ENCODE measurements at places on chromosomes 1 and 21.
A peak's percentile ranks its signal among the peaks of the same experiment; 100 is the strongest.

- DNase-seq, result no peak
Observed at GRCh38 chr1:158916085-158916484, 15.3 kb upstream of the PYHIN1 start.

DNA sequence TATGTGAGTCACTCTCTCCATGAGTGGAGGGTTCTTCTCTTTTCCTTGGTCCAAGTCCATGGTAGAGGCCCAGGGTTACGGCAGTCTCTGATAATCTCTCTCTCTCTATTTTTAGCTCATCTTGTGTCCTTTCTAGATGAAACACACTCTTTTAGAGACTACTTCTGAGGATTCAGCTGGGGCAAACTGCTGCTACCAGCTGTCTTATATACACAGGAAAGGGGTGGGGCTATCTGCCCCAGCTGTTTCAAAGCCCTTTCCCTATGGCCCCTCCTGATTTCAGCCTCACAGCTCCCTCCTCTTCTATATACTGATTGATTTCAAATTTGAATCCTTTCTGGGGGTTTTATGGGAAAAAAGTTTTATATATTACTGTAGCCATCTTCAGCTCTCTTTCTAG is 324.8 kb downstream of the RWDD3 start:
- DNase-seq, result no peak

DNA sequence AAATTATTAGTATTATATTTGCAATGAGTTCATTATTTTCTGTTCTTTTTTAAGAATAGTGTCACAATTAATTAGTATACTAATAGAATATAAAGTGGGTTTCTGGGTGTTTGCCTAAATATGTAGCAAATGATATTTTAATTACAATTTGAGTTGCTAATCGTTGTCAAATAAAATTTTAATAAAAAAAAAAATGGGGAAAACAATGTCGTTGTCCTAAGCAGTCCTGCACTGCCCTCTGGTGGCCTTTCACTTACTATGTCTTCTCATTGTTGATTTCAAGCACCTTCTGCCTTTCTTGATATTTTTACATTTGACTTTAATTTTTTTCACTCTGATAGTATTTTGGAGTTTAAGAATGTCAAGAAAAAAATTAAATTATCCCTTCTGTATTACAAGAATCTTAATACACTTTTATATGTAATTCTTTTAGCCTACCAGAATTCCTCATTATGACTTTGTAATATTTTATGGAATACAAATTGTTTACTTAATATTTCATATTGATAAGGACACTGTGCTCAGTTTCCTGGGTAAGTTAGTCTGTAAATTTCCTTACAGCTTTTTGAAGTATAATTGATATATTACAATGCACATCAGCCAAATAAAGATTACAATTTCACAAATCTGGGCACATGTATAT is 104.5 kb upstream of the FMN2 start:
- no peak for DNase-seq

- no peak for DNase-seq
Observed at GRCh38 chr1:214548988-214549387, 2.4 kb downstream of the PTPN14 start.

- DNase-seq, result no peak
Observed at GRCh38 chr1:82625537-82625936, 824.8 kb downstream of the ADGRL2 start.

DNA sequence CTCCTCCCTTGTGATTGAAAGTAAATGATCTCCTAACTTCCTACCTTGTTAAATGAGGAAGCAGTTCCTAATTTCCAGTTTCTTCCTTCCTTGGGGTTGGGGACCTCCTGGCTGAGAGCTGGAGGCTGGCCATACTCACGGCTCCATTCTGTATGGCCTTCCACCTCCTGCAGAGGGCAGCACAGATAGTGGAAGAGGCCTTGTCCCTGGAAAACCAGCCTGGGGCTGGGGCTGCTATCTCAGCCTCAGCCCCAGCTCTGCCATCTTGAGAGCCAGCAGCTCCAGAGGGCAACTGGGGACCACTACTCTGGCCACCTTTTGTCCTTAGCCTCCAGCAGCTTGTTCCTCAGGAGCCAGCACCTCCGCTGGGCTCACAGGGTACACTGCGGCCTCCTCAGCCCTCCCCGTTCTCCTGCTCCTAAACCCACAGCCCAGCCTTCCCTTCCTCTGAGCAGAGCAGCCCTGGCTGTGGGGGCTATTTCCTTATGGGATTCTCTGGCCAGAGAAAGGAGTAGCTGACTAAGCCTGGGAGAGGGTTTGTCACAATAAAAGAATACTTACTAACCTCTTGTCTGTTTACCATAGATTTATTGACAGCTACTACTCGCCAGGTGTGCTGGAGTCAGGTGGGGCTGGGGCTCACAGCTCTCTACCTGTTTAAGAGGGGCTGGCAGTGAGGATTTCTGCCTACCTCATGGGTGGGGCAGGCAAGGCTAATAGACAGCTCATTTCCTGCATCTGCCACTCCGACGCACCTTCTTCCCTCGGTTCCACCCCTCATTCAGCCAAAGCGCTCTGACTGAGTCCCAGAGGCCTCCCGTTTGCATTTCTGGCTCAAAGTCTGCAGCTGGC is 6.3 kb downstream of the TMEM234 start:
- DNase-seq, result no peak

GRCh38 chr21:41745971-41746743 is 20.7 kb downstream of the RIPK4 start:
- no peak for DNase-seq

DNA sequence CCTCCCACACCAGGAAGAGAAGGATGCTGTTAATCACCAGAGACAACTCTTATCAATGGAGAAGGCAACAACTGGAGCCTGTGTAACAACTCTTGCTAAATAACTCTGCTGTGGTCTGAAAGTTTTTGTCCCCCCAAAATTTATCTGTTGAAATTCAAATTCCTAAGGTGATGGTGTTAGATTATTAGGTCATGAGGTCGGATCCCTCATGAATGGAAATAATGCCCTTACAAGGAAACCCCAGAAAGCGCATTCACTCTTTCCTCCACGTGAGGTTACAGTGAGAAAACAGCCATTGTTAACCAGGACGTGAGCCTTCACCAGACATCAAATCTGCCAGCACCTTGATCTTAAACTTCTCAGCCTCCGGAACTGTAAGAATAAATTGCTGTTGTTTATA is 141.9 kb upstream of the CXADR start:
- no peak for DNase-seq

DNA sequence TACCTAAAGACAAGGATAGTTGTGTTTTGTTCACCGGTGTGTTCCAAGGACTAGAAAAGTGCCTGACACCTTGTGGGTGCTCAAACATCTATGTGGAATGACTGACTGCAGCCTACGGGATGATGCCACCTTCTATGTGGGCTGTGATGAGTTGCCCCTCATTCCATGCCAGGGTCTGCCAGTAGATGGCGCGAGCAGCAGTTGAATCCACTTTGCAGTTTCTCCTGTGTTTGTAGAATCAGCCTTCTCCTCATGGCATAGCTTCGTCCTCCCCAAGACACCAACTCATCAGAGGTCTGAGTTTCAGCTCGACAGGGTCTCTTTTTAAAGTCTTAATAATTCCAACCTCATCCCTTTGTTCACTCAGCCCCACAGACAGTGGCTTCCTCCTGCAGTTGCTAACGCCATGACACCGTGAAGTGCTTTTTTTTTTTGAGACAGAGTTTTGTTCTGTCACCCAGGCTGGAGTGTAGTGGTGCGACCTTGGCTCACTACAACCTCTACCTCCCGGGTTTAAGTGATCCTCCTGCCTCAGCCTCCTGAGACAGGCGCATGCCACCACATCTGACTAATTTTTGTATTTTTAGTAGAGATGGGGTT is 133.7 kb downstream of the CAPN8 start:
- DNase-seq, result no peak

DNA sequence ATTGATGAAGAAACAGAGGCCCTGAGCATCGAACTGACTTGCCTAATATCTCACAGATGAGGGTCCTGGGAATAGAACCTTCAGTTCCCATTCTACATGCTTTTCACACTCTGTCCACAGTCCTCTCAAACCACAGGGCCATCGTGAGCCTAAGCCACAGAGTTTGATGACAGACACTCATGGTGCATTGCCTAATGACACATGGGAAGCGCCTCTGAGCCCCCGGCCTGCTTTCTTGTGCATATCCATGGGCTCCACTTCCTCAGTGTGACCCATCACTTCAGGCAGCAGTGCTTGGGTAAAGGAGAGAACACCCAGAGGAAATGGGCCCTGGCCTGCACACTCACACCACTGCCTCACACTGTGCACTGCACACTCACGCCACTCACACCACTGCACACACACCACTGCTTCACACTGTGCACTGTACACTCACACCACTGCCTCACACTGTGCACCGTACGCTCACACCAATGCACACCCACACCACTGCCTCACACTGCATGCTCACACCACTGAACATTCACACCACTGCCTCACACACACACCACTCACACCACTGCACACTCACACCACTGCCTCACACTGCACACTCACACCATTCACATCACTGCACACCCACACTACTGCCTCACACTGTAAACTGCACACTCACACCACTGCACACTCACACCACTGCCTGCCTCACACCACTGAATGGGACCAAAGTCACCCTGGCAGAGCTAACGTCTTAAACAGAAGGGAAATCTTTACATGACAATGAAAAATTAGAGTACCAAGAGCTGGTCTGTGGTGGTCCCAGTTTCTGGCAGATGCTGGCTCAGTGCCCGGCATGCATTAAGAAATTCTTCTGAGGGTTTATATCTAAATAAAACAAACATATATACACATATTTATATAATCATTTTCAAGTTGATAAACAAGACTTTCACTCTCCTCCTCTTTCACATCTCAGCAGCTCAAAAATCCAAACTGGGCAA is 53.0 kb downstream of the KANK4 start:
- no peak for DNase-seq

GRCh38 chr1:94303005-94303404 is 65.6 kb upstream of the ARHGAP29 start:
- no peak for DNase-seq

- DNase-seq, result no peak
Observed at GRCh38 chr21:16976193-16976592, 536.6 kb upstream of the CXADR start.

DNA sequence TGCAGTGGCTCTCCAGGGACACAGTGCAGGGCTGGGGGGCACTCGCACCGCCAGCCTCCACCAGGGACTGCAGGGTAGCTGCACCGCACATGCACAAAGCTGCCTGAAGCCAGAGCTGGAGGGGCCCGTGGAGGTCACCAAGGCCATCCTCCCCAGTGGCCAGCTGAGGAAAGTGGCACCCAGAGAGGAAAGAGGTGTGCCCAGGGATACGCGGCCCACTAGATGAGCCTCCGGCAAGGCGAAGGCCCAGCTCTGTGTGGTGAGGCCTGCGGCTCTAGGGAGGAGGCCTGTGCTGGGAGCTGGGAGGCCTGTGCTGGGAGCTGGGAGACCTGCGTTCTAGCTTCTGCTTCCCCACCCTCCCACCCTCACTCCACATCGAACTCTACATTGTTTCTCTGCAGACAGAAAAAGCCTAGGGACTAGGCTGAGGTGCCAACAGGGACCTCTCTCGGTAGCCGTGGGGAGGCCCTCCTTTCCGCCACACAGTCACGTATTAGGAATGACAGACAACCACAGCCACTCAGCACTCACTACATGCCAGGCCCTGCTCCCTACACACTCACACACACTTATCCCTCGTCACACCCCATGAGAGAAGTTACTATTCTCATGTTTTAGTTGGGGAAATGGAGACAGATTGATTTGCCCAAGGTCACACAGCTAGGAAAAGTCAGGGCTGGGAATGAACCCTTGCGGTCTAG is 921 bp upstream of the ASCL5 start:
- DNase-seq, result no peak

GRCh38 chr1:26540351-26540750 is 10.8 kb downstream of the RPS6KA1 start:
- DNase-seq, result no peak

- no peak for DNase-seq
Observed at GRCh38 chr1:232511172-232511571, 118.8 kb downstream of the SIPA1L2 start.

- peak; percentile 10 for DNase-seq
Observed at GRCh38 chr1:154384650-154385489, 20.3 kb upstream of the IL6R start.

- DNase-seq, result peak; percentile 94
Observed at GRCh38 chr1:209651138-209651587, 1.1 kb downstream of the LAMB3 start.

- no peak for DNase-seq
Observed at GRCh38 chr1:116881879-116882520, 27.7 kb upstream of the PTGFRN start.

GRCh38 chr1:214510914-214511638 is 40.3 kb downstream of the PTPN14 start:
- DNase-seq, result no peak

- DNase-seq, result no peak
Observed at GRCh38 chr1:38045401-38046332, 926 bp downstream of the POU3F1 start.

- DNase-seq, result peak; percentile 88
Observed at GRCh38 chr1:25619101-25619890, 2.7 kb downstream of the MAN1C1 start.

DNA sequence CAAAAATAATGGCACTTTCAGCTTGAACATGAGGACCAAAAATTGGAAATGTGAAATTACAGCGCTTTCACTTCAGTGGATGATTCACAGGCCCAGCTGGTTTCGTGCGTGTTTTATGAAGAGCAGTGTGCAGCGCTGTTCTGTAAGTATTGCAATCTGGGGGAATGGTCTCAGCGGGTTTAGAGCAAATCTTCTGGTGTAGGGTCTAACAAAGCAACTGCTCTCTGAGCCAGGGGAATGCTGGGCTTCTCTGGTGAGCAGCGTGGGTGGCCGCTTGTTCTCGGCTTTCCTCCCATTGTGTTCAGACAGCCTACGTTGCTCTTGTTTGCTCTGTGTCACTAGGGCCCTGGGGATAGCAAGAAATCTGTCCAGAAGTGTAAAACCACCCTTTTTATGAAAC is 42.4 kb upstream of the GADD45A start:
- DNase-seq, result no peak

GRCh38 chr1:171484760-171485374 is 463 bp upstream of the PRRC2C start:
- DNase-seq, result no peak

DNA sequence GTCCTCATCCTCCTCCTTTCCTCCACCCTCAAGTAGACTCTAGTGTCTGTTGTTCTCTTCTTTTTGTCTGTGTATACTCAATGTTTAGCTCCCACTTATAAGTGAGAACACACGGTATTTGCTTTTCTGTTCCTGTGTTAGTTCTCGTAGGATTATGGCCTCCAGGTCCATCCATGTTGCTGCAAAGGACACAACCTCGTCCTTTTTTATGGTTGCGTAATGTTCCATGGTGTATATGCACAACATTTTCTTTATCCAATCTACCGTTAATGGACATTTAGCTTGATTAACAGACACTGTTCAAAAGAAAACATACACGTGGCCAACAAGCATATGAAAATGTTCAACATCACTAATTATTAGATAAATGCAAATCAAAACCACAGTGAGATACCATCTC is 44.3 kb upstream of the TMPRSS2 start:
- peak; percentile 10 for DNase-seq

DNA sequence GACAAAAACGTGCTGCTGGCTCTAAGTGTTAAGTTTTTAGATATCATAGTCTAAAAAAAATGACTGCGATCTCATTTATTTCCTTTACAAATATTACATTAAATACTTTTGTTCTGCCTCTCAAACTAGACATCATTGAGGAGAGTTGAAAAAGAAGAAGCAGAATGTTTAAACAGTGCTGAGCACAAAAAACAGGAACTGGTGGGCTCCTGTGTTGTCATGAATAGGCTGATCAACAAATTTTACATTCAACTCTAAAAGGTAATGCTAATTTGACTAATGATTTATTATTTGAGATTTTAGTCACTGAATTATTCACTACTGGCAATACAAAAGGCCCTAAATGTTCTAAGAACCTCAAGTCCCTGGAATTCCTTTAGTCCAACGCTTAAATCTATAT is 66.1 kb downstream of the GPATCH2 start:
- DNase-seq, result no peak

- peak; percentile 52 for DNase-seq
Observed at GRCh38 chr21:34510148-34511142, 1.6 kb downstream of the KCNE1 start.
